Posterior vena cava (tissue), 2 donors: ENCODE measurements at places on chromosomes 12 and 14. TPM values are rescaled to one million over a fixed set of nuclear protein-coding genes. Genes with fewer than 3 reads are reported as not detected.

DNA sequence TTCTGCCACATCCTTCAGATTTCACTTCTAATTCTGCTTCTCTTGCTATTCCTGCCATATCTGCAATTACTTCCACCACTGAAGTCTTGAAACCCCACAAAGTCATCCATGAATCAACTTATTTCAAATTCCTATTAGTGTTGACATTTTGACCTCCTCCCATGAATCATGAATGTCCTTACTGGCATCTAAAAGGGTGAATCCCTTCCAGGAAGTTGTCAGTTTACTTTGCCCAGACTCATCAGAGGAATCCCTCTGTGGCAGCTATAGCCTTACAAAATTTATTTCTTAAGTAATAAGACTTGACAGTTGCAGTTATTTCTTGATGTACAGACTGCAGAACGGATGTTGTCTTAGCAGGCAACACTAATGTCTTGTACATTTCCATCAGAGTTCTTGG is 162.9 kb downstream of the PCNX1 start:
- no peak for DNase-seq

DNA sequence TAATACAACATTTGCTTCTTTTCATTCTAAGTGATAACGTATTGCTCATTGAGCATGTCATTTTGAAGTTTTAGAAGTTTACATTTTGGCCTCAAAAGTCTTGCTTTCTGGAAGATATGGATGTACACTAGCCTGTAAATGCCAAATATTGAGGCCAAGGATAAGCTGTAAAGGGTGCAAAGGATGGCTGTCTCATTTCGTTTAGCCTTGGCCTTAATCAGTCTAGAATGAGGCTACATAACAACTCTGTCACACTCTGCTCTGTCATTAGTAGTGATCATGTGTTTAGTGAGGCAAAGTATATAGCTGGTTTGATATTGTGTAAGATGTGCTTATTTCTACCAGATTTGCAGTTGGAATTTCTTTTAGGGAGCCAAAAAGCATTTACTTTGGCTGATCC is 344.5 kb downstream of the TMTC2 start:
- DNase-seq = no peak

The SLC4A8 gene
- total RNA-seq = 1.4 TPM

The TMPRSS12 gene
- not detected for total RNA-seq

The PTPRB gene
- total RNA-seq = 38.0 TPM

The SOX5 gene
- total RNA-seq = 15.6 TPM

The CCND2 gene
- 129 TPM for total RNA-seq
